WTC11 (cell line): ENCODE measurements at places on chromosomes 16 and 17.

GRCh38 chr16:21656795-21657768 lies 4.7 kb upstream of the IGSF6 start:
- no peaks in the 10 kb centered on the region for H3K27me3 ChIP-seq
- no peak overlapping the region for H3K27ac ChIP-seq
- H3K4me1 ChIP-seq: peaks cover 3% of the 10 kb centered on the region; the same call in 1 of the 2 replicates
- H3K36me3 ChIP-seq: peaks cover 12% of the 10 kb centered on the region; the same call in 1 of the 2 replicates

- no peak overlapping the region for H3K4me3 ChIP-seq
- no peak for DNase-seq
- peak overlapping the region; percentile 98 for H3K27ac ChIP-seq
Measured at GRCh38 chr17:43043307-43043706, 18.3 kb downstream of the RND2 start.

- peak overlapping the region; percentile 99 for H3K4me3 ChIP-seq
- H3K27ac ChIP-seq: peak overlapping the region; percentile 97
- peaks cover 21% of the 10 kb centered on the region for H3K4me1 ChIP-seq
Measured at GRCh38 chr16:3283543-3284447, 504 bp downstream of the ZNF263 start.

- H3K27me3 ChIP-seq: no peaks in the 10 kb centered on the region
- peak overlapping the region; percentile 6; the same call in 1 of the 2 replicates for H3K27ac ChIP-seq
- H3K36me3 ChIP-seq: peaks cover 30% of the 10 kb centered on the region
- peaks cover 31% of the 10 kb centered on the region for H3K4me1 ChIP-seq
Measured at GRCh38 chr17:78391843-78392242, 13.4 kb downstream of the PGS1 start.

- H3K4me3 ChIP-seq: peak overlapping the region; percentile 92
- H3K27ac ChIP-seq: peak overlapping the region; percentile 84
- H3K4me1 ChIP-seq: peaks cover 36% of the 10 kb centered on the region
- H3K27me3 ChIP-seq: no peaks in the 10 kb centered on the region
- peaks cover 18% of the 10 kb centered on the region for H3K36me3 ChIP-seq
Measured at GRCh38 chr16:46885960-46886763, 2.0 kb downstream of the GPT2 start.

DNA sequence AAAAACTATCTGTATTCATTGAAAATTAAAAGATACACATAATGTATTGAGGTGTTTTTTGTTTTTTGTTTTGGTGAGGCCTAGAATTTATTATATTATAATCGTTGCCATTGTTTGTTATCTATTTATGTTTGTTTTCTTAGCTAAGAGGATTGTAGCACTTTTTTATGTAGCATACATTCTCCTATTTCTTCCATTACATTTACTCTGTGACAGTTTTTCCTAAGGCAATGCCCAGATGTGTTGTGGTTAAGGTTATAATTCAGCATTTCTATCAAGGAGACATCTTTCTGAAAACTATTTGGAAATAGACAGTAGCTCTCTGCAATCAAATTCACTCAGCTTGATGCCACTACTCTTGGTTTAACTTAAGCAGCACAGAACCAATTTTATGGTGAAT lies 161.6 kb downstream of the PPM1E start:
- no peak for DNase-seq
- H3K4me1 ChIP-seq: peaks cover 30% of the 10 kb centered on the region
- H3K4me3 ChIP-seq: no peak overlapping the region
- no peaks in the 10 kb centered on the region for H3K27me3 ChIP-seq
- H3K27ac ChIP-seq: peak overlapping the region; percentile 23; the same call in 1 of the 2 replicates
- peaks cover 7% of the 10 kb centered on the region for H3K36me3 ChIP-seq

DNA sequence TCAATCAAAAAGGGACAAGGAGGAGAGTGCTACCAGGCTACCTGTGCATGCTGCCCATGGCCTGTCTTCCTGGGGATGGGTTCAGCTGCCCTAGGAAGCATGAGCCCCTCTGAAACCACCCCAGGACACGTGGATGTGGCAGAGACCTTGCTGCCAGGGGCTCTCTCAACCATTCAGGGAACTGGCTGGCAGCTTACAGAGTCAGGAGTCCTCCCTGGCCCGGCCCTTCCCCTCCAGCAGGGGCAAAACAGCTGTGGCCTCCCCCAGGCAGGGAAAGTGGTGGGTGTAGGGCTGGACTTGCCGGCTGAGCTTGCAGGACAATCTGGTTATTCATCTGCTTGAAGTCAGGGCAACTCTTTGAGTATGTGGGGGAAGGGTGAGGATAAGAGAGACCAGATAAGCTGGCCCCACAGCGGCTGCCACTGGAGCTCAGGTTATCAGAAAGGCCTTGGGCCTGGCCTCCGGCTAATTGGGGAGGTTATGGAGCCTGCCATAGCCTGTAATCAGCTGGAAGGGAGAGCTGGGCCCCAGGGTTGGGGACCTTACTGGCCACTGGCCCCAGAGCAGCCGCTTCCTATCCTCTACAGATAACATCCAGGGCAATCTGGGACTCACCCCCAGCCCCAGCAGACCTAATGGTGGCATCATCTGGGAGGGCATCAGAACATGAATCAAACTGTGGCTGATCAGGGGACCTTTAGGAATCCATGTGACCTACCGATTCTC lies 5.6 kb upstream of the TBX2 start:
- H3K4me1 ChIP-seq: peaks cover 17% of the 10 kb centered on the region
- H3K27me3 ChIP-seq: peaks cover 76% of the 10 kb centered on the region
- no peak overlapping the region for H3K4me3 ChIP-seq
- H3K36me3 ChIP-seq: no peaks in the 10 kb centered on the region

- DNase-seq: no peak
- peaks cover 4% of the 10 kb centered on the region for H3K36me3 ChIP-seq
- H3K27ac ChIP-seq: no peak overlapping the region
- H3K4me3 ChIP-seq: no peak overlapping the region
- peaks cover 3% of the 10 kb centered on the region for H3K4me1 ChIP-seq
- H3K27me3 ChIP-seq: no peaks in the 10 kb centered on the region; the same call in none of the 2 replicates
Measured at GRCh38 chr17:45934044-45934979, 40.0 kb downstream of the MAPT start.

GRCh38 chr17:71725811-71726210 lies 395.0 kb upstream of the SOX9 start:
- no peak for DNase-seq
- H3K4me3 ChIP-seq: no peak overlapping the region
- no peak overlapping the region for H3K27ac ChIP-seq
- H3K4me1 ChIP-seq: peaks cover 5% of the 10 kb centered on the region; the same call in 1 of the 2 replicates
- H3K36me3 ChIP-seq: no peaks in the 10 kb centered on the region
- no peaks in the 10 kb centered on the region for H3K27me3 ChIP-seq

DNA sequence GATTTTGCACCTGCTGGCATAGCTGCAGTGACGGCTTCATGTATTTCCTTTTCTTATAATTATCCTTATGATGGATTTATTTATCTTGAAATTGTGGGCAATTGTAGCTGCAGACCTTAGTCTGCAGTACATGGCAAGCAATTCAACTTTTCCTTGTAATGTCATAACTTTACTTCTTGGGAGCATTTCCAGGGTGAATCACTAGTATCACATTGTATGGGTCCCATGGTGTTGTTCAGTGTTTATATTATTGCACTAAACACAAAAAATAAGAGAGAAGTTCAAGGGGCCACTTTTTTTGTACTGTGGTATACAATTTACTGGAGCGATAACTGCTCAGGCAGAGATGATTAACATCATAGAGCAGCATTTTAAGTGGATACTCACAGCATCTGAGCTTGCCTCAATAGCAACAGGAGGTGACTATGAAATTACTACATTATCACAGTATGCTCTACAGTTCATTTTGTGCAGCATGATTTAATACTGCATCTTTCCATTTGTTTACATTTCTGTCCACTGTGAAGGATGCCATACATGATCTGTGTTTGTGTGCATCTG lies 169.5 kb downstream of the STX8 start:
- no peak overlapping the region for H3K4me3 ChIP-seq
- no peaks in the 10 kb centered on the region for H3K27me3 ChIP-seq
- H3K4me1 ChIP-seq: peaks cover 37% of the 10 kb centered on the region
- no peak for DNase-seq

GRCh38 chr17:57401556-57402488 lies 145.5 kb downstream of the MSI2 start:
- no peaks in the 10 kb centered on the region for H3K36me3 ChIP-seq
- H3K4me3 ChIP-seq: no peak overlapping the region
- H3K4me1 ChIP-seq: peaks cover 32% of the 10 kb centered on the region

- no peak overlapping the region for H3K27ac ChIP-seq
- no peak for DNase-seq
- peaks cover 6% of the 10 kb centered on the region for H3K36me3 ChIP-seq
- no peak overlapping the region; the same call in 1 of the 2 replicates for H3K4me3 ChIP-seq
- H3K27me3 ChIP-seq: no peaks in the 10 kb centered on the region
Measured at GRCh38 chr16:9136596-9136995, 45.2 kb downstream of the HAPSTR1 start.

GRCh38 chr16:79001156-79001967 lies 599.2 kb downstream of the MAF start:
- no peak overlapping the region for H3K4me3 ChIP-seq
- no peak overlapping the region for H3K27ac ChIP-seq
- peaks cover 23% of the 10 kb centered on the region for H3K27me3 ChIP-seq

DNA sequence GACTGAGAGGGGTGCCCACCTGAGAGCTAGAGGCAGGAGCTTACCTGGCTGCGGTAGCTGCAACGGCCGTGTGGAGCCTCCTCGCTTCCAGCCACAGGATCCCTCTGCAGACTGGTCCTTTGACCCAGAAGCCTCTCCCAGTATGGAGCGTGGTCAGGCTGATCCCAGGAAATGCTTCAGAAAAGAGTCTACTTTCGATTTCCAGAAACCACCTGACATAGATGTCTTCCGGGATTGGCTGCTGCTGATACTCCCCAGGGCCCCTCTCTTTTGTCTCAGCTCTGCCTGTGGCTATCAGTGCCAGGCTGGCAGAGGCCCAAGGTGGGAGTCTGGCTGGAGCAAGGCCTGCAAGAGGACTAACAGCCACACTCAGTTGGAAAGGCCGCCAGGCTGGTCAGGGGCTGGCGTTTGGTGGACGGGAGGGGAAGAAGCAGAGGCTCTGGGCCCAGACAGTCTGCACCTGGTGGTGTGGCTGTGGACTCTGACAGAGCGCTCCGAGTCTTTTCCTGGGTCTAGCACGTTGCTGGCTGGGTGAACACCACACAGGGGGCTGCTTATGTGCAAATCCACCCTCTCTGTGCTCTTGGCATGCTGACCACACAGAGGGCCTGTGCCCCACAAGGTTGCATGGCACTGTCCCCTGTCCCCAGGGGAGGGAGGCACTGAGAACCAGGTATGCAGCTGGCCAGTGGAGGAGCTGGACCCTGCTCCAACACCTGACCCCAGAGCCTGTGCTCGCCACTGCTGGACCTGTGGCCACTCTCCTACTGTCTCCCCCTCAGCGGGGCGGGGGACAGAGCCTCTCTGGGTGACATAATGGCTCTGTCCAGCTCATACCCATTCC lies at the start of gene LGALS3BP:
LGALS3BP (minus strand) TSS at position 144 of the 844 bp plus-strand sequence. CDS start 2,732 bp downstream, outside the sequence.
- peaks cover 15% of the 10 kb centered on the region for H3K4me1 ChIP-seq
- DNase-seq: peak; percentile 49
- no peaks in the 10 kb centered on the region for H3K36me3 ChIP-seq
- no peaks in the 10 kb centered on the region for H3K27me3 ChIP-seq
- H3K27ac ChIP-seq: no peak within 1 kb of the TSS

- H3K4me3 ChIP-seq: no peak overlapping the region
- H3K27me3 ChIP-seq: no peaks in the 10 kb centered on the region
- H3K4me1 ChIP-seq: peaks cover 3% of the 10 kb centered on the region; the same call in 1 of the 2 replicates
- 0 out of 2 replicates have a peak, but pooled peaks cover 3% of the 10 kb centered on the region for H3K36me3 ChIP-seq
- no peak overlapping the region for H3K27ac ChIP-seq
- DNase-seq: no peak
Measured at GRCh38 chr17:12580640-12581039, 85.0 kb upstream of the MYOCD start.

- peaks cover 5% of the 10 kb centered on the region; the same call in 1 of the 2 replicates for H3K36me3 ChIP-seq
- H3K27me3 ChIP-seq: no peaks in the 10 kb centered on the region
- DNase-seq: peak; percentile 76
Measured at GRCh38 chr16:2009791-2010510, at the start of gene ZNF598. Gene ZNF598, minus strand, starts transcription at chr16:2009821.

GRCh38 chr17:50272711-50273653 lies 1.3 kb upstream of the TMEM92 start:
- peak overlapping the region; percentile 66 for H3K4me3 ChIP-seq
- H3K4me1 ChIP-seq: peaks cover 54% of the 10 kb centered on the region
- H3K36me3 ChIP-seq: no peaks in the 10 kb centered on the region

- peaks cover 22% of the 10 kb centered on the region for H3K4me1 ChIP-seq
- no peak overlapping the region for H3K27ac ChIP-seq
- H3K36me3 ChIP-seq: no peaks in the 10 kb centered on the region
- H3K27me3 ChIP-seq: no peaks in the 10 kb centered on the region; the same call in 1 of the 2 replicates
- no peak for DNase-seq
Measured at GRCh38 chr17:55484575-55484974, 26.7 kb downstream of the SMIM36 start.

GRCh38 chr16:80489173-80489572 lies 51.6 kb upstream of the DYNLRB2 start:
- H3K27ac ChIP-seq: no peak overlapping the region
- H3K4me1 ChIP-seq: peaks cover 11% of the 10 kb centered on the region

GRCh38 chr17:491086-492021 lies 138.7 kb upstream of the RPH3AL start:
- no peak overlapping the region for H3K27ac ChIP-seq
- peaks cover 26% of the 10 kb centered on the region for H3K27me3 ChIP-seq
- DNase-seq: peak; percentile 58
- H3K36me3 ChIP-seq: no peaks in the 10 kb centered on the region
- peak overlapping the region; percentile 54 for H3K4me3 ChIP-seq

DNA sequence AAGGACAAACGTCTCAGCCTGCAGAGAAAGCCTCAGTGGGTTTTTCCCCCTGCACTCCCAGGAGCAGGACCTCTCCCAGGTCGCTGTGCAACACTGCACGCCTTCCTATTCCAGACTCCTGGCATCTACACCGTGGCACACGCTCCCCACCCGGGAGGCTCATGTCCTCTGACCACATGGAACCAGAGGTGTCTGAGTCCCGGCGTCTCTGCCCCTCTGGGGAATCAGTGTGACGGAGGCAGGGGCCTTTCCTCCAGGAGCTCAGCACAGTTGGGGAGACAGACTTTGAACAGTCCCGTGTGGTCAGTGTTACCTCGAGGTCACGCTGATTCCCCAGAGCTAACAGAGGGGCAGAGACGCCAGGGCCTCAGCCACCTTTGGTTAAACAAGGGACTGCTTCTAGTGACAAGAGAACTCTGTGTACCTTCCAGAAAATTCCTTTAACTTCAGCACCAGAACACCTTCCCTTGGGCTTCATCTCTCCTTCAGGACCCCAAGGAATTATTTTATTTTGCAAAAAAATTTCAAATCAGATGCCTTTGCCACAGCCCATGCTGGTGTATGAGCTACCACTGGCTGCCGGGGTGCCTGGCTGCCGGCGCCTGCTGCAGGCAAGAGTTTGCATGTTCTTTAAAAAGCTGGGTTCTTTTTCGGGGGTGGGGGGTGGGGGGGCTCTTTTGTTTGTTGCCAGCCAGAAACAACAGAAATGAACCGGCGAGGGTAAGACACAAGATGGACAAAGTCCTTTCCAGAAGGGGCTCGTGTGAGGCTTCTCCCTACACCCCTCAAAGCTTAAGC lies 6.6 kb downstream of the CANT1 start:
- peaks cover 70% of the 10 kb centered on the region for H3K27me3 ChIP-seq
- H3K27ac ChIP-seq: no peak overlapping the region
- no peak overlapping the region for H3K4me3 ChIP-seq

- H3K36me3 ChIP-seq: peaks cover 6% of the 10 kb centered on the region
- no peak overlapping the region for H3K27ac ChIP-seq
- H3K4me3 ChIP-seq: no peak overlapping the region
Measured at GRCh38 chr17:39167476-39167875, 1.5 kb upstream of the ARL5C start.
